ENCODE measurements at places on chromosomes 3 and 15. TPM values are rescaled to one million over a fixed set of nuclear protein-coding genes. Genes with fewer than 3 reads are reported as not detected.

The CCR2 gene
- 4.1 TPM for total RNA-seq

The OR4F15 gene
- total RNA-seq: not detected

The CRABP1 gene
- 1.4 TPM for total RNA-seq

The GATM gene
- total RNA-seq: 136 TPM

The CMTM8 gene
- total RNA-seq: 6.0 TPM

The LXN gene
- 17.0 TPM for total RNA-seq

The NAA80 gene
- total RNA-seq: 12.7 TPM

The STRIT1 gene
- 0.72 TPM for total RNA-seq

The CYP1A2 gene
- total RNA-seq: 0.14 TPM

The STT3B gene
- total RNA-seq: 123 TPM

The SNX4 gene
- total RNA-seq: 42.9 TPM

The RPL39L gene
- 2.7 TPM for total RNA-seq

The ANKRD34C gene
- not detected for total RNA-seq

The TATDN2 gene
- total RNA-seq: 39.1 TPM

The SIDT1 gene
- 16.8 TPM for total RNA-seq

The BLOC1S6 gene
- total RNA-seq: 30.9 TPM

The ATP2C1 gene
- total RNA-seq: 78.9 TPM

The DAZL gene
- not detected for total RNA-seq

The MAGEL2 gene
- 0.40 TPM for total RNA-seq

The KBTBD13 gene
- total RNA-seq: not detected

The IFT122 gene
- 28.6 TPM for total RNA-seq

The GOLGA8R gene
- total RNA-seq: 5.8 TPM

The KNSTRN gene
- 12.2 TPM for total RNA-seq

The RNF111 gene
- total RNA-seq: 34.5 TPM

The HDC gene
- total RNA-seq: 11.7 TPM

The MASP1 gene
- 17.8 TPM for total RNA-seq

The MORC1 gene
- not detected for total RNA-seq

The THRB gene
- total RNA-seq: 7.1 TPM

All from mucosa of gallbladder (tissue), 1 donor.